ENCODE measurements at places on chromosomes 1 and 21.

GRCh38 chr1:22810378-22810777 lies 99.7 kb downstream of the EPHB2 start:
- DNase-seq = no peak

DNA sequence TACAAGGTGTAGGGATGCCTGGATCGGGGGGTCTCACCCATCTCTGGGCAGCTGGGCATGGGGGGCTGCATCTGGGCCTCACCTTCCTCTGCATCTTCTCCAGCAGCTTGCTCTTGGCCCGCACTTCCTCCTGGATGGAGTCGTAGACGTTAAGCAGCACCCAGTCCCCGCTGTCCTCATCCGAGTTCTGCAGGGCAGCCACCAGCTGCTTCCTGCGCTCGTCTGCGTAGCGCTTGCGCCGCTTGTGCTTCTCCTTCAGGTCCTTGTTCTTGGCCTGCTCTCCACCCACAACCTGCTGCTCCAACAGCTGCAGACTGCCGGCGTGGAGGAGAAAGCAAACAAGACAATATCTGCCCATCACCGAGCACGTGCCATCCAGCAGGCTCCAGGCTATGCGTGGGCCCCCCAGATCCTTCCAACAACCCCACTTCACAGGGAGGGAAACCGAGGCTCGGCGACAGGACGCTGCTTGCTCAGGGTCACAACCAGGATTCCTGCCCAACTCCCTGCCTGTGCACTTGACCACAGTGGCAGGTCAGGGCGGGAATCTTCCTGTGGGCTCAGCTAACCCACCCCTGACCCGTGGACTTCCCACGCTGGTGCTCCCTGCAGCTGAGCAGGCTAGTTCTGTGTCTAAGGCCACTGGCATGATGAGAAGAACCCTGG lies 21.5 kb upstream of the DDOST start:
- DNase-seq = no peak

DNA sequence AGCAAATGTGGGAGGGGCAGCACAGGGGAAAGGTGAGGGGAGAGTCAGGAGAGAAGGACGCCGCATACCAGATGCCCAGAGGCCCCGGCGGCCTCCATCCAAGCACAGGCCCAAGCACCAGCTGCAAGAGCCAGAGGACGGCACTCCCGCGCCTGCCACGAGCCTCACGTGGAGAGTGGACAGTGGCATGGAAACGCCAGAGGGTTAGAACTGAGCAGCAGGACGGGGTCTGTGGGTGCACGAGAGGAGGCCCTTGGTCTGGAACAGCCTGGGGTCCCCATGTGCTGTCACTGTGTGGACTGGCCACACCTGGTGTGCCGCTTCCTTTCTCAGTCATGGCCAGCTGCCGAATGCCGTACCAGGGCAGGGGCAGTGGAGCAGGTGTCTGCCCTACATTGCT lies 68.7 kb downstream of the AGPAT3 start:
- DNase-seq = no peak

- DNase-seq = no peak
These were observed 5.1 kb upstream of the OLIG1 start for GRCh38 chr21:33064623-33065390.

- peak; percentile 21 for DNase-seq
These were observed at the start of gene CCDC181 for GRCh38 chr1:169427081-169427641. Gene CCDC181 (minus strand): TSS chr1:169427474. CDS start chr1:169424927, 2,547 bp downstream.

Data from central memory CD4-positive, alpha-beta T cell (primary cell).